ENCODE measurements at places on chromosomes 16 and 17.

GRCh38 chr17:76561799-76562268 lies 22.0 kb downstream of the PRCD start:
- DNase-seq, result no peak

DNA sequence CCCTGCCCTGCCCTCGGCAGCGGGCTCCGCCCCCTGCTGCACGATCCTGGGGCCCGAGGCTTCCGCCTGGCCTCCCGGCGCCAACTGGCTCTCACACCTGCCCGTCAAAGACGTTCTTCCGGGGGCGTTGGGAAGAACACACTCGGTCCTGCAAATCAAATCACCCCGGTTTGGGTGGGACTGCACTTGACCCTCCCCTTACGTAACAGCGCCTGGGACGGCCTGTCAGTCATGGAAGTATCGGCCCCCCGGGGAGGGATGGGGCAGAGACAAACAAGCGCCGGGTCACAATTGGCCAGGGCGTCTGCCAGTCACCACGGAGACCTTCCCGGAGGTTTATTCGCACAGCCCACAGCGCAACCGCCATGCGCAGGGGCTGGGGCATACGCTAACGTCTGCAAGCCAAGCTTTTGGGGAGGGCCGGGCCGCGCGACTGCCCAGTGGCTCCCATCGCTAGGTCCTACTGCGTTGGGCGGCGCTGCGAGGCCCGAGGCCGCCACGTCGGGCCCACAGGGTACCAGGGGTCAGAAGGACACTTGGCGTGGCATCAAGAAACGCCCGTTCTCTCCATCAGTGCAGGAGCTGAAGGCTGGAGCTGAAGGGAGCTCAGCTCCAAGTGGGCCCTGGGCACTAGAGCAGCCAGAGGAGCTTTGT lies 388 bp upstream of the AKTIP start:
- peak; percentile 100 for DNase-seq

GRCh38 chr17:36057911-36058310 lies 6.2 kb upstream of the CCL18 start:
- DNase-seq, result no peak

GRCh38 chr16:79994418-79994817 lies 393.9 kb upstream of the MAF start:
- DNase-seq, result no peak

GRCh38 chr16:54456291-54456690 lies 169.7 kb upstream of the IRX3 start:
- no peak for DNase-seq

GRCh38 chr17:58280480-58281217 lies at the start of gene MPO:
MPO (minus strand) TSS chr17:58280935; CDS start chr17:58280758, 177 bp downstream.
- DNase-seq, result no peak

GRCh38 chr16:50467943-50468748 lies 80.0 kb upstream of the NKD1 start:
- DNase-seq, result no peak

DNA sequence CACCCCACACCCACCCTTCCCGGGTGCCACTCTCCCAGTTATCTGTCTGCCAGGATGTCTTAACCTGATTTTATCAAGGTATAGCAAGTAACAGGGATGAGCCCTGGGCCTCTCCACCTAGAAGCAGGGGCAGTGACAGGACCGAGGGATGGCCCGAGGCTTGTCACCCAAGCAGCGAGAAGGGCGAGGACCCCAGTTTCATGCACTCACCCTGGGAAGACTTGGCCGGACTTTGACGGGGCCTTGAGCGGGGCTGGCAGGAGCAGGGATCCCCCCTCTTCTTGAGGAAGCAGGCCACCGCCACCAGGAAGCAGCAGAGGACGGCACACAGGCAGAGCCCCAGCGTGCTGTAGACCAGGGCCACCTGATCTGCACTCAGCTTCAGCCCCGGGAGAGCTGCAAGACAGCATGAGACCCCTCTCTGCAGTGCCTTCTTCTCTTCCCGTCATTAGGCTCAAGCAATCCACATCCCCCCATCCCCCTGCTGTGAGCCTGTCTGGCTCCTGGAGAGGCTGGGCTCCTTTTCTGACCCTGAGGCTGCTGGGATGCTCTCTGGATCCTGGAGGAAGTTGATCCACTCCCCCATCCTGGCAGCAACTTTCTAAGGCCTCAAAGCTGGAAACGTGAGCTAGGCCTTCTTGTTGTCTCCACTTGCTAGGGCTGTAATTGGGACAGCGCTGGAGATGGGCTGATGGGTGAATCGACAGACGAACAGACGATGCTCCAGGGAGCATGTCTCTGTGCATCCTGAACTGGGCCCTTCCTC lies 31.6 kb downstream of the TNFRSF13B start:
- no peak for DNase-seq

- no peak for DNase-seq
These were observed 325.1 kb upstream of the HSBP1 start for GRCh38 chr16:83482545-83483162.

Measured in renal cortical epithelial cell (primary cell).